T-helper 1 cell (primary cell): ENCODE measurements at places on chromosomes 4 and X.

DNA sequence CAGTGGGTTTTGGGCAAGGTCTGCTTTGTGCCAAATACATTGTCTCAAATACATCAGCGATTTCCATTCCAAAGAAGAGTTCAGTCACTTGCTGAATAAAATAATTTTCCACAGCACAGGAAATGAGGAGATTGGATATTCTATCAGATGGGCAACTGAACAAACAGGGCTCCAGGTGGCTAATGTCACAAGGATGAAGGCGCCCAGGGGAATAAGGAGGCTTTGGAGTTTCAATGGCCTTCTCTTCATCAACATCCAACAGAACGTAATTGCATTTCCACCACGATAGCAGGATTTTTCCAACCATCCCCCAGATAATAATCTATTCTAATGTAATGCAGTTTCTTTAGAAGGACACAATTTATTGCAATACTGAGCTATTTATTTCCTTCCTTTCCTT is 104.7 kb upstream of the KLHL13 start:
- DNase-seq = no peak

DNA sequence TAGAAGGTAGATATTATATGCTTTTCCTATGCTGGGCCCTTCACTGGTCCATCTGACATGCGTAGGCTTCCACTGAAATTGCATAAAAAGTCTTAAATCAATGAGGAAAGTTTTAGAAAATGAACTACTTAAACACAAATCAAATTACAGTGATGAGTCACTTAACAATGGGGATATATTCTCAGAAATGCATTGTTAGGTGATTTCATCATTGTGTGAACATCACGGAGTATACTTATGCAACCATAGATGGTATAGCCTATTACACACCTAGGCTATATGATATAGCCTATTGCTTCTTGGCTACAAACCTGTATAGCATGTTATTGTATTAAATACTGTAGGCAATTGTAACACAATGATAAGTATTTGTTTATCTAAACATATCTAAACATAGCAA is 10.3 kb downstream of the STAP1 start:
- DNase-seq = no peak

DNA sequence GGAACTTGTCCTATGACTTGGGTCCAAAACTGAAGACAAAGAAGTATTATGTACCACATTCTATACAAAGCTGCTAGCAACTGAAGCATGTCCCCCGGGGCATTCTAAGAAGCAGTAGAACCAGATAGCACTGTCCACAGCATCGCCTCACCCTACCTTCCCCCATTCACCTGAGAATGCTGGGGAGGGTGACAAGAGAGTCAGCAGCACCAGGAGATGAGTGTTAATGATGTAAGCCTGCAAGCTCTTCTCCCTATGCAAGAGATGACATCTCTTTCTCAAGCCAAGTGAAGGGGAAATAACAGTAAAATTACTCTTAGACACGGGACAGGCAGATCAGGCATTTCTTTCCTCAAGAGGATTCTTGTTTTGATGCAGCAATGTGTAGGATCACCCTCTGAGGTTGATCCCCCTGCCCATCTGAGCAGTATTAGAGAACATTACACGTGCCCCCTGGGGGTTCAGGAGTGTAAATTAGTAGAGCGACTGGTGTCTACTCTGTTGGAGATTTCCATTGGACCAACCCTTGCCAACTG is 13.9 kb upstream of the TLR1 start:
- no peak for DNase-seq

- DNase-seq = no peak
These were observed 76.7 kb upstream of the TAB3 start for GRCh38 chrX:30965767-30966166.

DNA sequence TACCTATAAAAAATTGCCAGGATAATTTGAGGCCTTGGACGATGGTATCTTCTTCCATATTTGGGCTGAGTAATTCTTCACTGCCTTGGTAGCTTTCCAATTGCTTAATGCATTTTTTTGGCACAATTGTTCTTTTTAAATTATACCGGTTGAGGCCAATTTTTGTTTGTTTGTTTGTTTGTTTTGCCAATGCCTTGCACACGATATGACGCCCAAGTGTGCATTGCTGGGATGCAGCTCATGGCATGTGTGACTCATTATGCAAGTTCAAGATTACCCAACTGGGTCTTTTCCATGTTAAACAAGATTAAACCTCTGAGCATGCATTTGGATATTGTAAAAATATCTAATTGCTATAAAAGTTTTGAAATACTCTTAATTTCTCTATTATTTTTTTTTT is 71.1 kb upstream of the KCNIP4 start:
- DNase-seq = no peak

DNA sequence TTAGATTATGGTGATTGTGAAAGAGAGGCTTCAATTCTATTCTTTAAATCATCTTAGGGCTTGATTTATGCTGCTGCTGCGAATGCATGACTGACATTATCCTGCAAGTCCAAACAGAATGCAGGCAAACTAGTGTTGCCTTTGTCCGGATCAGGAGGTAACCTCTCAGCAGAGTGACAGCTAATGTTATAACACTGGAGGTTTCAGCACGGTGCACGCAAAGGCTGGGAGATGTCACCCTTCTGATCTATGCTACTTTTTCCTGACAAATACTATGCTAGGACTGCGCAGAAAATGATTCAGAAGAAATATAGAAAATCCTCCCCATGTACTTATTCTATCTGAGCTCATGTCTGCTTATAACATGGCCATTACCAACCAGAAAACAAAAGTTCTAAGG is 48.2 kb downstream of the ANOS1 start:
- no peak for DNase-seq

- DNase-seq = no peak
These were observed 376.7 kb upstream of the SMIM31 start for GRCh38 chr4:164377277-164377676.

DNA sequence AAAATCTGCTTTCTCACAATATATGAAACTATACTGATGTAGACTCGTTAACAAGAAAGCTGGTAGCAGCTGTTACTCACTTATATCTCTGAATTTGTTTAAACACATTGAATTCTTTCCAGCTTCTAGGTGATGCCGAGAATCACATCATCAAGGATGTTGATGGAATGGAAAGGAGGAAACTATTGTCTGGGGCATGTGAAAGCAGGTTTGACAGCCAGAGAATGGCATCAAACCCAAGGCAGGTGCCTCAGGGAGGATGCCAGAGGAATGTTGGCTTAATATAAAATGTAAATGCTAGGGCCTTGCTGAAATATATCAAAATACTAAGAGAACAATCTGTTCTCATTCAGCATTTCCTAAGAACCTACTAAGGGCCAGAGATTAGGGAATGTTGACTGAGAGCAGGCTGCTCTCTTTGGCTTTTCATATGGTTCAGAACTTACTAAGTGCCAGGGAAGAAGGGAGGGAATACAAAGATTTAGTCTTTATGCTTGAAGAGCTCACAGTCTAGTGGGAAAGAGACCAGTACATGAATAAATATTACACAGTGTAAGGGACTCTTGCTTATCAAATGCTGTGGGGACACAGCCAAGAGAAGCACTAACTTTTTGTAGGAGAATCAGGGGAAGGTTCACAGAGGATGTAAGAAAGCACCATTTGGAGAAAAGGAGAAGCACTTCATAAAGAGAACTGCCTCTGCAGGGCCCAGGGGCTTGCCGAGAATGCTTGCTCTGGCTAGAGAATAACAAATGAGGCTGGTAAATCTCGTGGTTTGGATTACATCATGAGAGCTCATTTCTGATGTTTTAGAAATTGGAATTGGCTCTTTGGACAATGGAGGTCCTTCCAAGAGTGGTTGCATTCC is 14.7 kb downstream of the SLIT2 start:
- no peak for DNase-seq

DNA sequence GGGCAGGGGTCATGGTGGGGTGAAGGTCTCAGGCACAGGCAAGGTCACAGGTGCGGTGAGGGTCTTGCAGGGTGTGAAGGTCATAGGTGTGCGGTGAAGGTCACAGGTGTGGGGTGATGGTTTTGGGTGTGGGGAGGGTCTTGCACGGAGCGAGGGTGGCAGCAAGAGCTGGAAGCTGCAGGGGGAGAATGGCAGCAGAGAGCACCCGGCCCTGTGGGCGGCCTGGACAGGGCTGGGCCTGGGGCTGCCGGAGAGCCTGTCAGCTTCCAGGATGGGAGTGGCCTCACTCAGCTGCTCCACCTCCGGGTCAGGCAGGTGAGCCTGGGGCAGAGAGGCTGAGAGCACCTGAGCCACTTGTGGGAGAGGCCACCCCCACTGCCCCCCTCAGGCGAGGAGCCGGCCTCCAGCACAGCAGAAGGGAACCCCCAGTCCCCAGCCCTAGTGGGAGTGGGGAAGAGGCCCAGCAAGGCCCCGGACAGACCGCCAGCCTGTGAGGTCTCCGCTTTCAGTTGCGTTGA is 1.5 kb downstream of the MSANTD1 start:
- no peak for DNase-seq

- DNase-seq = no peak
These were observed 109.6 kb downstream of the TNIP2 start for GRCh38 chr4:2646396-2647149.

GRCh38 chrX:67953658-67954057 is 409.8 kb downstream of the AR start:
- DNase-seq = no peak

GRCh38 chrX:118677318-118677717 is 50.1 kb upstream of the IL13RA1 start:
- no peak for DNase-seq

- no peak for DNase-seq
These were observed 246.2 kb downstream of the SCFD2 start for GRCh38 chr4:53119680-53120079.

DNA sequence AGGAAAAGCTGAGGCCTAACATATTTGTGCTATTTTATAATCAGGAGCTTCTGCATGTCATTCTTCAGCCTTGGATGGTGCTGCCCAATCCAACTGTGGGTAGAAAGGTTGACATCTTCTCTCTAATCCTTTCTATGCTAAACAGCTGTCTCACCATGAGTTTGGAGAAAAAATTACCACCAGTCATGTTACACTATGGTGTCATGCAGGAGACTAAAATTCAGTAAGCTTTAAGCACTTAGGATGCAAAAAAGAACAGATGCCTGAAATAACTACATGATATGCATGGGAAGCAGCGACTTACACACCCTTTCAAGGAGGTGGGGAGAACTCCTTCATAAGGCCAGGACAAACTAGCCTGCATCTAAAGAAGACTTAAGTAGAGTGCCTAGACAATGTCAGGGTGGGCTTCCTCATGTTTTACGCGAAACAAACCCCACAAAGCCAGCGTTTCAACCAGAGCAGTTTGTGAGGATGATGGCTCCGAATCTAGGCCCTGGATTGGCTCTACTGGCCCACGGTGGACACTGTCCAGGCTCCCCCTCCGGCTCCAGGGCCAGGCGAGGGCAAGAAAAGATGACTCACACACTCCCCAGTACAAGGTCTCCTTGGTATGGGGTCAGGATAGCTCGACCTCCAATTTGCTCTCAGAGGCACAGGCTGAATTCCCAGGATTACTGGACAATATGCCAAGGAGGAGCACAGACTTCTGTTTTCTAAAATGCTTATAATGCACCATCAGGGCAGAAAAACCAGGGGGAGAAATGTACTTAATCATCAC is 45.1 kb downstream of the STX18 start:
- DNase-seq = no peak

- peak; percentile 23 for DNase-seq
These were observed 9.1 kb downstream of the LAMTOR3 start for GRCh38 chr4:99885063-99885664.

DNA sequence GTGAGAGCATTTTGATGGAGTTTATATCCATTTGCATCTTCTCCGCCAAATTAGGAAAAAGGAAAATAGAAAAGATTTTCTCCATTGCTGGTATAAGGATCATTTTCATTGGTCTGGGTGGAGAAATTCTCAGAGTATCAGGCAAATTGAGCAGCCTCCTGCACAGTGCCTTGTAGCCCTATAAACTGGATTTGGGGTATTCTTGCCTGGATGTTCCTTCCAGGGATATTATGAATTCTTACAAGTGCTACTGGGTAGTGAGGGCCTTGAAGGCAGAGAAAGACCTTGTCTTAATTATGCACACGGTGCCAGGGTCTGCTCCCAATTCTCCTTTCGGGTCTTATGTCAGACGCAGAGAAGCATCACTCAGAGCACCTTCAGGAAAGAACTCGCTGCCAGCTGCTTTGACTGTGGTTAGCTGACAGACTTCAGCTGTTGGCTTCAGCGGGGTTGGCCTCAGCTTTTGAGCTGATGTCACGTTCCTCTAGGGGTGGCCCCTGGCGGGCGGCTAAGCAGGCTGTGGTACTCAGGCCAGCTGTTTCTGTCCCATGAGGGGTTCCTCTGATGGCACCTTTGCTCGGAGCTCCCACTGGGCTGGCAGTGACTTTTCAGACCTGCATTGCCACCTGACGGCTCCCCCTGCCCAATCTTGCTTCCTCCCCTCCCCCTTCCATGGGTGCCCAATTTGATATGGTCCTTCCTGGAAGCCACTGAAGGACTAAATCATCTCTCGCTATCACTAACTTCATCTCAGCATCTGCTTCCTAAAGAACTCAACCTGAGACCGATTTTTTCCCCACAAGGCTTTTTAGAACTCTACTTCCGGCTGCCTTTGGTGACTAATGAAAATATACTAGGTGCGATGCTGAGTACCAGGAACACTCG is 519.5 kb downstream of the BCOR start:
- peak; percentile 1 for DNase-seq

DNA sequence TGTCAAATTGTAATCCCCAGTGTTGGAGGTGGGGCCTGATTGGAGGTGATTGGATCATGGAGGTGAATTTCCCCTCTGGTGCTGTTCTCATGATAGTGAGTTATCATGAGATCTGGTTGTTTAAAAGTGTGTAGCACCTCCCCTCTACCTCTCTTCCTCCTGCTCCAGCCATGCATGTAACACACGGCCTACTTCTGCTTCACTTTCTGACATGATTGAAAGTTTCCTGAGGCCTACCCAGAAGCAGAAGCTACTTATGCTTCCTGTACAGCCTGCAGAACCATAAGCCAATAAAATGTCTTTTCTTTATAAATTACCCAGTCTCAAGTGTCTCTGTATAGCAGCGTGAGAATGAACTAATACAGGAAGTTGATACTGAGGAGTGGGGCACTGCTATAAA is 61.7 kb upstream of the DDX60 start:
- no peak for DNase-seq

GRCh38 chrX:111365770-111366325 is 46.1 kb downstream of the DCX start:
- DNase-seq = no peak

- DNase-seq = no peak
These were observed 38.7 kb downstream of the NLGN3 start for GRCh38 chrX:71183341-71183740.

- no peak for DNase-seq
These were observed 70.8 kb downstream of the NPNT start for GRCh38 chr4:105966051-105966450.

GRCh38 chr4:77652237-77652897 is 46.7 kb downstream of the CXCL13 start:
- DNase-seq = no peak

GRCh38 chr4:105808030-105808749 is 87.1 kb upstream of the NPNT start:
- no peak for DNase-seq
